ENCODE measurements at places on chromosomes 12 and 14.
A peak's percentile ranks its signal among the peaks of the same experiment; 100 is the strongest.

GRCh38 chr14:78358591-78358990 lies 188.4 kb downstream of the NRXN3 start:
- DNase-seq = no peak

DNA sequence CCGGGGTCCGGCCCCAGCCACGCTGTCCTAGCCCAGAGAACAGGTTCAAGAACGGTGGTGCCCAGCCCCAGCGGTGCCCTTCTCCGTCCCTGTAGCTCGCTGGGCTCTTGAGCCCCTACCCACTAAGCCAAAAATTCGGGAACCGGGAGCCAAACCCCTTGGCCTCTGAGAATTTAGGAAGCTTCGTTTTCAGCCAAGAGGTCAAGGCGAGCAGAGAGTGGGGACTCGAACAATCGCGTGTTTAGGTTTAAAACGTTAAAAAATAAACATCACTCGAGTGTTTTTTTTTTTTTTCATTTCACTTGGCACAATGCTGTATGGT lies 6.2 kb downstream of the SIX1 start:
- DNase-seq = no peak

GRCh38 chr14:30297876-30298795 lies 260.8 kb upstream of the G2E3 start:
- DNase-seq = no peak

DNA sequence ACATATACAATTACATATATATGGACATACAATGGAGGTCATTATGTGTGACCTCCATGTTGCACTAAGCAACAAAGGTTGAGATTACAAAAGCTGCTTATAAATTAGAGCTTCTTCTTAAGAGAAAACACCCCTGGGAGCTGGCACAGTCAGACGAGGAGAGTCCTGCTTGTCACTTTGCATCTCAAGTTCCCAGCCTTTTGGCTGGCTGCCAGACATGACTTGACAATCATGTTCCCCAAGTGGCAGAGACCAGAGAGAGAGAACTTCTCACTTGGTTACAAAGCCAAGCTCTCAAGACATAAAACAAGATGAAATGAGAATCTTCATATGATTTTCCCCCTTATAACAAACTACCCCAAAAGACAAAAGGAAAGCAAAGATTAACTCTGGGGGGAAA lies 8.5 kb upstream of the SYNJ2BP start:
- no peak for DNase-seq

GRCh38 chr14:73714656-73715081 lies 485 bp upstream of the PNMA1 start:
- peak; percentile 55 for DNase-seq

DNA sequence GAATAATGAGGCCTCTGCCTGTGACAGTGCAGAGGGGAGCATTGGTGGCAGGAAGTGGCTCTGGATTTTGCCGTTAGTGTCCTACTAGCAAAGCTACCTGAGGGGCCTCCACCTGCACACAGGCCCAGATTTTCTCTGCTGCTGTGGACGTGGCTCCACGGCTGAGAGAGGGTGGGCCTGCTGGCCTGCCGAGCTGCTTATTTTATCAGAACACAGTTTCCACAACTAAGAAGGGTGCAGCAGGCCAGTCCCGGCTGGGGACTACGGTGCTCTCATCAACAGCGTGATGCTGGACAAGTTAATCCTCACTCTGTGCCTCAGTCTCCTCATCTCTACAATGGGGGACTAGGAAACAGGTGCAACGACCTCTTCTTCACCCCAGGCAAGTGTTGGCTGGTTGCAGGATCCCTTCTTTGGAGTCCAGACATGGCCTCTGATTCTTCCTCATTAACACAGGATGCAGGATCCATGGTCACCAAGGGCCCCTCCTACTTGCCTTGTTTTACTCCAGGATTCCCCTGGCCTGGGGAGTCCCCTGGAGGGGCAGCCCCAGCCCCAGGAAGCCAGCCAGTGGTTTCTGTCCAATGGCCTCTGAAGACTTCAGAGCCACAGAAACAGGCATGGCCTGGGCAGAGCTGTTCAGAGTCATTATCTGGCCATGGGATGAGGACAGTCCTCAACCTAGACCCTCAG lies 3.3 kb downstream of the FAM181A start:
- DNase-seq = no peak

DNA sequence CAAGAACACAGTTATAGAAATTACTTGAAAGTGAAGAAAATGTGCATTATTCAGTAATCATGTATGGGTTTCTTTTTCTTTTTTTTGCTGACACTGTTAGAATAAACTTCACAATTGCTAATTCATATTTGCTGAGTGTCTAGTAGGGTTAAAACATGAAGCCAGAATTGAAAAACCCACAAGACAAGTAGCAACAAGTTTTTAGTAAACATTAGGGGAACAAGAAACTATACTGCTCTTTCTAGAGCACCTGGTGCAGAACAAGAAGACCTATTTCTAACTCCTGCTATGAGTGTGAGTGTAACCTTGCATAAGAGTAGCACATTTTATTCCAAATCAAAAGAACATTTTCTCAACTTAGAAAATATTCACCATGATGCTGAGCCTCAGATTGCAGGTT lies 83.2 kb downstream of the ITPR2 start:
- no peak for DNase-seq

DNA sequence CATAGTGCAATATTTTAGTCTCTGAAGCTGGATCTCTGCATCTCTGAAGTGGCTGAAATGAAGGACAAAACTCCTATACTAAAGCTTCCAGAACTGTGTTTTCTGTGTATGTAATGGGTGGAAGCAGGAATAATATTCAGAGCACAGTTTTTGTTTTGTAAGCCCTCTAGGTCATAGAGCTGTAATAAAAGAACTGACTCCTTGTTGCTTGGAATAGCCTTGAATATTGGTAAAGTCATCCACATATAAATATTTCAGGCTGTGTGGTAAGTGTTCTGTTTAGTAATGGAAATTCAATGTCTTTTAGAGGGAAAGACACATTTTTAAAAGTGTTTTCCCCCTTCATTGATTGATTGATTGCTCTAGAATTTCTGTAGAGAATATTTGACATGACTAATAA lies 18.2 kb upstream of the AKAP6 start:
- DNase-seq = no peak

GRCh38 chr12:121883315-121883660 lies 5.3 kb upstream of the PSMD9 start:
- no peak for DNase-seq

DNA sequence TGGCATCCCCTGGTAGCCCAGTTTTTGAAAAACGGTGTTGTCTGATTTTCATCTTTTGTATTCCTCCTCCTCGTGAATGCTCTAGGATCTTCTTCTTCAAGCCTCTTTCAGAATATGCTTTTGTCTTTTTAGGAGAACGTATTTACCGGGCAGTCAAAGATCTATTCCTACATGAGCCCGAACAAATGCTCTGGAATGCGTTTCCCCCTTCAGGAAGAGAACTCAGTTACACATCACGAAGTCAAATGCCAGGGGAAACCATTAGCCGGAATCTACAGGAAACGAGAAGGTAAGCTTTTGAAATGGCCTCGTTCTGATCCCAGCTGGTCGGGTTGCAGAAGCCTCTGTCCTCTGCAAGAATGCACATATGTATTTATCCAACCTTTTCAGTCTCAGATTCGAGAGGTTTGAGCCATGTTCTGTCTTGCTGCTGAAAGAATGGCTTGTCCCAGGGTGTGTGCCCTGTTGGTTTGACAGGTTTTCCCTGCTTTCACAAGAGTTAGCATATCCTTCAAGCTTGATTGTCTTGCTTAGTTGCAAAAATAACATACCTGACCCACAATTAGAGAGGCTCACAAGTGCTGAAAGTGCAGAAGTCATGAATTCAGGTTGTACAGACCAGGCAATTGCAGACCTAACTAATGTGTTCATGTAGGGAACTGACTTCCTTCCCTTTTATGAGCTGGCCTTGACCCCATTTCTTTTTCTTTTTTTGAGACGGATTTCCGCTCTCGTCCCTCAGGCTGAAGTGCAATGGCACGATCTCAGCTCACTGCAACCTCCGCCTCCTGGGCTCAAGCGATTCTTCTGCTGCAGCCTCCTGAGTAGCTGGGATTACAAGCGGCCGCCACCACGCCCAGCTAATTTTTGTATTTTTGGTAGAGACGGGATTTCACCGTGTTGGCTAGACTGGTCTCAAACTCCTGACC lies 6.8 kb downstream of the KMT5A start:
- DNase-seq = no peak

- no peak for DNase-seq
These were observed 96.1 kb downstream of the ZFC3H1 start for GRCh38 chr12:71567537-71567936.

DNA sequence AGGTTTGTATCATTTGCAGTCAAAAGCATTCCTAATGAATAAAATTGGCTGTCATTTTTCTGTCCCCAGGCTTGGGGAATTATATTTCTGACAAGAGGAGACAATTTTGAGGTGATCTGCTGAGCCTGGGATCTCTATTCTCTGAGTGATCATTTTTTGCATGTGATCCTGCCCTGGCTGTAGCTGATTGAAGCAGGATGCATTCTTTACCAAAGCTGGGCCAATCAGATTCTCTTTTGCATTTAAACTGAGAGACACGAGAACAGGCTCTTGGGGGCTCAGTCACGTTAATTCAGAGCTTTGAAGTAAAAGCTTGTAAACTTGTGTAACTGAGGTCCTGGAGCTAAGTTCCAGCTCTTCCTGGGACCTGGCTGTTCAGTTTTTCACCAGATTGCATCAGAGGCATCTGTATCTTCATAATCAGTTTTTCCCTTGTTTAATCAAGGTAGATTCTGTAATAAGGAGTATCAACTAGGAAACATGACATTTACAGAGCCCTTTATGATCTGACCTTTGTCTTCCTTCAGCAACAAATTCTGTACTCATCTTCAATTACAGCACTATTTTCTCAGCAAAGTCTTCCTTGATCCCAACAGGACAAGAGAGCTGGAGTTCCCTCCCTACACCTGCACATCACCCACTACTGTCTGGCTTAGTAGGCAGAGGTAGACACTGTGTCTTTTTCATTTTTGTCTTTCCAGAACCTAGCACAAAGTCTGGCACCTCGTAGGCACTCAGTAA lies 35.0 kb upstream of the MANSC4 start:
- DNase-seq = no peak

DNA sequence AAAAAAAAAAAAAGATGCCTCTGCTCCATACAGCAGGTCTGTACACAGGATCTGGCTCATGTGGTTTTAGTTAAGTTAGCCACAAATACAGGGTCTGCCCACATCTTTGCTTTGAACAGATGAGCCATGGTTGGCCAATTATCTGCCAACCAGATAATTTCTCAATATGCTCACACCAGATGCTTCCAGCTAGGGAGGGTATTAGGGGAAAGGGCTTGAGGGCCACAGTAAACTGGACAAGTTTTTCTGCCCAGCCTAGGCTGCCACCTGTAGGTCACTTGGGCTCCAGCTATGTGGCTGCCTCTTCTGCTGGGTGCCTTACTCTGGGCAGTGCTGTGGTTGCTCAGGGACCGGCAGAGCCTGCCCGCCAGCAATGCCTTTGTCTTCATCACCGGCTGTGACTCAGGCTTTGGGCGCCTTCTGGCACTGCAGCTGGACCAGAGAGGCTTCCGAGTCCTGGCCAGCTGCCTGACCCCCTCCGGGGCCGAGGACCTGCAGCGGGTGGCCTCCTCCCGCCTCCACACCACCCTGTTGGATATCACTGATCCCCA lies 776 bp downstream of the RDH5 start:
- DNase-seq = no peak

DNA sequence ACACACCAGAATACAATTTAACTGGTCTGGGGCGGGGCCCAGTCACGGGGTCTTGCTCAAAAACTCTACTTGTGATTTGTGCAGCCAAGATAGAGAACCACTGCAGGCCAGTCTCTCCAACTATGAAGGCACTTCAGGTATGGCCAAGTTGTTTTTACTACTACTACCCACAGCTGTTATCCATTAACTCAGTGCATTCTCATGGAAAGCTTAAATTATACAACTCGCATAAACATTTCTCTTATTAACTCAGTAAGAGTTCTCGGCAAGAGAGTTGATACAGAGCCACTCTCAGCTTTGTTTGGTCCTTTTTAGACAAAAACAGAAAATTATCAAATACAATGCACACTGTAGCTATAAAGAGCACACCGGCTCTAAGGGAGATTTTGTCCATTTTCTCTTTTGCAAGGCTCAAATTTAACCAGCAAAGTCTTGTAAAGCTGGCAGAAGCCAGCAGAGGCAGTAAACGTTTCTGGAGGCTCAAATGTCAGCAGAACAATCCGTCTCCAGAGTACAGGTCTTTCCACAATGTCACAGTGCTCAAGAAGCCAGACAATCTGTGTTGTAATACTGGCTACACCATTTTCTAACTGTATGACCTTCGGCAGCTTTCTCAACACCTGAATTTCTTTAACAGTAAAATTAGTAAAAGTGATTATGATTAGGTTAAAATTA lies 85.9 kb downstream of the PTGER2 start:
- DNase-seq = no peak
